ENCODE measurements at places on chromosomes 12 and 14. TPM values are rescaled to one million over a fixed set of nuclear protein-coding genes. Genes with fewer than 3 reads are reported as not detected.

The CD69 gene
- total RNA-seq: not detected

The SP7 gene
- not detected for total RNA-seq

The TCL1B gene
- total RNA-seq: not detected

The OR10G2 gene
- total RNA-seq: not detected

The NANOG gene
- not detected for total RNA-seq

The MYF5 gene
- not detected for total RNA-seq

The WNT1 gene
- total RNA-seq: not detected

The KCNMB4 gene
- total RNA-seq: 0.47 TPM
